ENCODE measurements at places on chromosomes 16 and 17.

GRCh38 chr16:49213594-49213993 lies 68.0 kb downstream of the CBLN1 start:
- no peak for DNase-seq

DNA sequence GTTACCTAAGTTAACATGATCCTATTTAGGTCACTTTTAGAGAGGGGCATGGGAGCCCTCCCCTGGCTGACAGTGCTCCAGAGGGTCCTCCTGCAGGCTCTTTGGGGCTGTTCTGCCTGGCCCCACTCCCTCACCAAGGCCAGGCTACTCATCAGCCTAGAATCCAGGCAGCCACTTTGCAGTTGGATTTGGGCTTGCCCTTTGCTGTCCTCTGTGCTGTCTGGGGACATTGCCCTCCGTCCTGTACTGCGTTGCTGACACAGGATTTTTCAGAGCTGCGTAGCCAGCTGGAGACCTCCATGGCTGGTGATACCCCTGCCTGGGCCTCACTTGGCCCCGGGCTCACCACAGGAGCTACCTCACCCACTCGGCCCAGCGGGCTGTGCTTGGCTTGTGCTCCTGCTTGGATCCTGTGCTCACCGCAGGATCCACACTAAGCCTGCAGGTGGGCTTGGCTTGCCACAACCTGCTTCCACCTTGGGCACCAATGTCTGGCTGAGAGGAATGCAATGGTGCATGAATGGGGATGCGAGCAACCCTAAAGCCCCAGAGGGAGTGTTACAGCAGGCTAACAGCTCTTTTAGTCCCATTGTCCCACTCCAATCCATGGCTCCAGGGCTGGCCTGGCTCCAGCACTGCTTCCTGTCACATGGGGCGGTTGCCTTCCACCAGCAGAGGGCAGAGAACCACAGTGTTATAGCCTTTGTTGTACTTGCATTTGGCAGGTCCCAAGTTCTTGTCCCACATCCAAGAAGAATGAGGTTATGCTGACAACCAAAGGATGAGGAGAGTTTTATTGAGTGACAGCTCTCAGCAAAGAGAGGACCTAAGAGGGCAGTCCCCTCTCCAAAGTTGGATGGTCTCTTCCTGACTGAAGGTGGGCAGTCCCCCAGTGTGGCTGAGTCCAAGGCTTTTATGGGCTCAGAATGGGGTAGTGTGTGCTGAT lies 21.5 kb downstream of the CCL4 start:
- no peak for DNase-seq

DNA sequence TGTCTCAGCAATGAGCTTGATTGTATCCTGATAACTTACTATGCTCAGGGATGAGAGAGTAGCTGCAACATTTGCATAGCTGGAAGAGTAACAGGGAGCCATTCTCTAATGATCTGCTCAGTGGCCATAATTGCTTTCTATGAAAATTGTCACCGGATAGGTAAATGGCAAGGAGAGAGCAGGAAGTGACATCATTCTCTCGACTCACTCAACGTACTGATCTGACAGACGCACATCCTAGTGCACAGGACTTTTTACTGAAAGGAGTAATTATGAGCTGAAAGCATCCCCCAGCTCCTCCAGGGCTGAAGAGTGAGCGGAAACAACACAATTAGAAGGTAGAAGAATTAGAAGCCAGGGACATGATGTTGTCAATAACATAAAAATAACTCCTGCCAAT lies 71.8 kb downstream of the IRX5 start:
- DNase-seq, result no peak

- no peak for DNase-seq
Measured at GRCh38 chr17:50989149-50989548, 123.0 kb upstream of the TOB1 start.

DNA sequence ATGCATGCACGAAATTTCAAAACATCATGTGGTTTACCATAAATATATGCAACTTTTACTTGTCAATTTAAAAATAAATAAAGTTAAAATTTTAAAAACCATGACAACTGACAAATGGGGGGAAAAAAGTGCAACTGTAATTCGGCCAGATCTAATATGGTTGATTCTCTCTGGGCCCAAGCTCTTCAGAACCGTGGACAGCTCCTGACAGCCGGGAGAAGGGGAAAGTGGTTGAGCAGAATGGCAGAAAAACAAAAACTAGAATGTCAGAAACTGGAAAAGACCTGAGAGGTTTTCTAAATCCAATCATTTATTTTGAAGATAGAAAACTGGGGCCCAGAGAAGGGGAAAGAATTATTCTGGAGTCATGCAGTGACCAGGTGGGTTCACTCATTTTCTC lies 126.6 kb downstream of the TMEM132E start:
- DNase-seq, result no peak

GRCh38 chr16:23710008-23710407 lies 3.0 kb downstream of the ERN2 start:
- DNase-seq, result no peak

DNA sequence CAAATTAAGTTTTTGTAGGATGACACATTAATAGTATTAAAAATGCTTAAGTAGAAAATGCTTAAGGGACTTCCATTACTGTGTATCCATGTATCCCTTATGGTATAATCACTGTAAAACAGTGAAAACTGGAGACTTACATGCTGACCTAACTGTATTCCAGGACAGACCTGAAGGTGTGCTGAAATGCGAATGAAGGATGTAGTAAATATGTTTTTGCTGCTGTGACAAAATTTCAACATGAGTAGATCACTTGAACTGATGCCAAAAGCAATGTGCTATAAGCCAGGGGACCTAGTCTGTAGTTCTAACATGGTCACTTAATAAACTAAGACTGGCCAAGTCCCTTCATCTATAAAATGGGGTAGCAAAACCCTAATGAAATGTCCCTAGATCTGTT lies 142.0 kb upstream of the CORO6 start:
- no peak for DNase-seq

DNA sequence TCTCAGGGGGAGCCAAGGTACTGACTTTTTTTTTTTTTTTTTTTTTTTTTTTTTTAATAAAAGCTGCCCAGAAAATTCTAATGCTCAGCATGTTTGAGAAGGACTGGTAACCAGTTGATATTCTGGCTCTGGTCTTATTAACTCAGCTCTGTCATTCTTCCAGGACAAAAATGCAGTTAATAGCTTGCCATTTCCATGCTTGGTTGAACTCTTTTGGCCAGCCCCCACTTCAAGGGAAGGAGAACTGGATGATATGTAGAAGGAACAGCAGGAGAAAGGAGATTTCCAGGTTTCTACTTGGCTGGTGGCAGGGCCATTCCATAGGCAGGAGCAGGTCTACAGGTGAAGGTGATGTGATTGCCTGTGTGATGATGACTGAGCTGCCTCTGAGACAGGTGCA lies 59.2 kb upstream of the TANC2 start:
- no peak for DNase-seq

DNA sequence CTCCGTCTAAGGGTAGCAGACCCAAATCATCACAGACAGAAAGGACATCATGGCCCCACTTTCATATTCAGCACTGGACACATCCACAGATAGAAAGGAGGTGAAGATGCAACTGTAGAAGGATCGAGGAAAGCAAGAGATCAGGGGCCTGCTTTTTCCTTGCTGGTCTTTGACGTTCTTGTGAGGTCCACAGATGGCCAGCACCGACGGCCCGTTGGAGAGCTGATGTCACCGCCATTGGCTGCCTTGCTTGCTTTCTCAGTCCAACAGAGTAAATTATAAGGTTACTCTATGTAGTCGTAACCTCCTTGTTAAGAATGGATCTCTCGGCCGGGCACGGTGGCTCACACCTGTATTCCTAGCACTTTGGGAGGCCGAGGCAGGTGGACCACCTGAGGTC lies 5.1 kb upstream of the RBFOX3 start:
- no peak for DNase-seq

GRCh38 chr17:69030169-69030568 lies 30.6 kb downstream of the ABCA9 start:
- DNase-seq, result no peak

GRCh38 chr16:30794634-30795033 lies 7.6 kb upstream of the ZNF629 start:
- DNase-seq, result no peak

DNA sequence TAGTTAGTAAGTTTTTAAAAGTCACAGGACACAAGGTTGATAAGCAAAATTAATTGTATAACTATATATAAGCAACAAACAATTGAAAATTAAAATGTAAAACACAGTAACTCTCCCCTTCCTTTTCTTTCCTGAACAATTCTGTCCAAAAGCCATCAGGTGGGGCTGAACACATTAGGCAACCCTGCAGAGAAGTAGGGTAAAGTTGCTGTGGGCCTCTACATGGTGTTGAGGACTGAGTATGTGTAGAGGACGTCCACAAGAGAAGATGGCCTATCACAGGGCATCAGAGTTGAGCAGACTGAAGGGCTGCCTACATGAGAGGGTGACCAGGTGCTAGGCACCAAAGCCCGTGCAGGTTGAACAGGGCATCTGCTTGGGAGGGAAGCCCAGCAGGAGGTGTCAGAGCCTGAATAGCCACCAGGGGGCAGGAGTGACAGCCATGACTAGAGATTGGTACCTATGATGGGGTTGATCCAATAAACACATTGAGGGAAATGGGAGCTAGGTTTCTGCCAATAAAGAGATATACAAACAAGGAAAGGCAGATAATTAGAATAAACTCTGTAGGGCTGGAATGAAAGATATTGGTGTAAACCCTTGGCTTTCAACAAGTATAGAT lies 415.1 kb downstream of the NPIPA8 start:
- DNase-seq, result no peak

DNA sequence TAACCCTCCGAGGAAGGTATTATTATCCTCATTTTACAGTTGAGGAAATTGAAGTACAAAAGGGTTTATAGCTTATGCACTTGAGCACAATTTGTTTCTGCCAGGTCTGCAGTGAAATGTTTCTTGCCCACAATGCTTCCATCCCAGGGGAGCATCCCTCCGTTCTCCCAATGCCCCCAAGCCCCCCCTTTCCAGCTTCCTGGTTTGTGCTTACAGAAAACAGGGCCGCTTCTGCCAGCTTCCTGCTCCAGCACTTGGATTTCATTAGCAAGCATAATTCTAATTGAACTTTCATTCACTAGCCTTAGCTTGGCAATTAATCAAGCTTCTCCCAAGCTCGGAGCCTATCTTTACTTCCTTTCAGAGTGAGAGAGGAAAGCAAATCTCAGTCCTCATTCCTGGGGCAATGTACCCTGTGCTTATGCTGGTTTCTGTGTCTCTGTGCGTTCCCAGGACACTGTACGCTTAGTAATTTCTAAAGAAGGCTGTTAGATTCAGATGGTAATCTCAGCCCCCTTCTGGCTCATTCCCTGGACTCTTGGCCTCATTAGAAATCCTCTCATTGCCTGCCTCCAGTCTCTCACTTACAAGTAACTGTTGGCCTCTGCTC lies 141.6 kb downstream of the HS3ST2 start:
- DNase-seq, result no peak

DNA sequence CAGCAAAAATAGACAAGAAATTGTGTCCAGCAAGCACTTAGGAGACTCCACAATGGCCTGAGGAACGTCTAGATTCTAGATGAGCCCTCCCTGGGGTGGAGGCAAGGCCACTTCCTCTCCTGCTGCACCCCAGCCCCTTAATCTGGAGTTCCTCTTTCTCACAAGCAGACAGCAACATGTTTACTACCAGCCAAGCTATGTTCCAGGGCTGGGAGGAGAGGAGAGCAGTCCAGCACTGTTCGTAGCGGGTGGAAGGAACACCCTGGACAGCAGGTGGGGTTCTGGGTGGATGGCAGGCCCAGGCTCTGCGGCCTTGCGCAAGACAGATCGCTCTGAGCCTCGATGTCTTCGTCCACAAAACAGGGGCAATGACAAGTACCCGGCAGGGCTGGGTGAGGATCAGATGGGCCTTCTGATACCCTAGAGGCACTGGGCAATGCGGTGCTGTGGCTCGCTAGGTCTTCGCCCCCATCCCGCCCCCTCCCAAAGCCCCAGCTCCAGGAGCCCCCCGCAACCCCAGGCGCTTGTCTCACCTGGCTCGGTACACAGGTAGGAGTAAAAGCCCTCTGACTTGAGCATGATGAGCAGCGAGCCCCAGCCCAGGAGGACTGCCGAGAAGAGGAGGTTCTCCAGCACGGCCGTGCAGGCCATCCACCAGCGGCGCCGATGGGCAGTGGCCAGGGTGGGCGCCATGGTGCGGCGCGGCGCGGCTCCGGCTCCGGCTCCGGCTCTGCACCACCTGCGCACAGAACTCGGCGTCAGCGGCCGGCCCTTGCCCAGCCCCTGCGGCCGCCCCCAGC lies 1.3 kb downstream of the SLC43A2 start:
- no peak for DNase-seq

DNA sequence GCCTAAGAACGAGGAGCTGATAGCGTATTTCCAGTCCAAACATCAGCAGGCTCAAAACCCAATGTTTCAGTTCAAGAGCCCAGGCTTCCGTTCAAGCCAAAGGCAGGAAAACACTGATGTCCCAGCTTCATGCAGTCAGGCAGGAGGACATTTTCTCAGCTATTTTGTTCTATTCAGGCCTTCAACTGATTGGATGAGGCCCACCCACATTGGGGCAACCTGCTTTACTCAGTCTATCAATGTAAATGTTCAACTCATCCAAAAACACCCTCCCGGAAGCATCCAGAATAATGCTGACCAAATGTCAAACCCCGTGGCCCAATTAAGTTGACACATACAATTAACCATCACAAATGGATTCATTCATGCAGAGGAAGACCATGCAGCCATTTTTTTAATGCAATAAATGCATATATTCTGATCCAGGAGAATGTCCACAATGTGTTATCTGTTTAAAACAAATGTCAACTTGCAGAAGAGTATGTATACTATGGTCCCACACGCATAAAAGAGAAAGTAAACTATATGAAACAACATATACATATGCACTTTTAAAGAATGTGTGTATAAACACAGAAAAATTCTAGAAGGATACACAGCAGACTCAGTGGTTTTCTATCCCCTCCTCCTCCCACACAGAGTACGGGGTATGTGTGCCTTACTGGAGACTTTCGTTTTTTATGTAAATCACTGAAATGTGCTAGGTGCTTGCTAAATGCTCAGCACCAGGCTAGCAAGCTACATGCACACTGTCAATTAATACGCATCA lies 28.8 kb upstream of the DYNLRB2 start:
- DNase-seq, result no peak

- no peak for DNase-seq
Measured at GRCh38 chr17:74446551-74447500, 14.9 kb downstream of the GPRC5C start.

Data from AG09319 (cell line).